ENCODE measurements at places on chromosomes 3 and 15. TPM values are rescaled to one million over a fixed set of nuclear protein-coding genes. Genes with fewer than 3 reads are reported as not detected.

SCG5 gene
- total RNA-seq: not detected

LRRC49 gene
- 70.9 TPM for total RNA-seq

KCNMB3 gene
- 0.92 TPM for total RNA-seq

CLDN11 gene
- 2.7 TPM for total RNA-seq

AP4E1 gene
- total RNA-seq: 6.4 TPM

LXN gene
- total RNA-seq: 3.9 TPM

- no peak for DNase-seq
These were observed 26.4 kb downstream of the ANXA2 start for GRCh38 chr15:60371175-60372051.

GRCh38 chr3:128787256-128788253 lies 61.6 kb downstream of the RAB7A start:
- DNase-seq: no peak

DNA sequence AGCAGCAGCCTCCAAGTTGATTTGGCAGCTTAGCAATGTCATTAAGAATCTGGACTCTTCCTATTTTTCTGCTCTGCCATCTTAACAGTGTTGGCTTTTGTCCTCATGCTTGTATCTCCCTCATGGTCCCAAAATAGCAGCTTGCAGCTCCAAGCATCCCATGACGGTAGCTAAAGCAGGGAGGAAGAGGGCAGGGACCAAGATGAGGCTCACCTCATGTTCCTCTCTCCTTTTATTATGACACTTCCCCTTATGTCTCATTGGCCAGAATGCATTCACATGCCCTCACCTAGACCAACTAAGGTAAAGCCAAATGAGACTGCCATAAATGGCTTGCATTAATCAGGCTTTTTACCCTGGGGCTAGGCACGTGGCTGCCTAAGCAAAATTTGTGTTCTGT lies 382.4 kb downstream of the SHQ1 start:
- DNase-seq: no peak

- DNase-seq: no peak
These were observed 29.8 kb downstream of the FBXL22 start for GRCh38 chr15:63626955-63627354.

DNA sequence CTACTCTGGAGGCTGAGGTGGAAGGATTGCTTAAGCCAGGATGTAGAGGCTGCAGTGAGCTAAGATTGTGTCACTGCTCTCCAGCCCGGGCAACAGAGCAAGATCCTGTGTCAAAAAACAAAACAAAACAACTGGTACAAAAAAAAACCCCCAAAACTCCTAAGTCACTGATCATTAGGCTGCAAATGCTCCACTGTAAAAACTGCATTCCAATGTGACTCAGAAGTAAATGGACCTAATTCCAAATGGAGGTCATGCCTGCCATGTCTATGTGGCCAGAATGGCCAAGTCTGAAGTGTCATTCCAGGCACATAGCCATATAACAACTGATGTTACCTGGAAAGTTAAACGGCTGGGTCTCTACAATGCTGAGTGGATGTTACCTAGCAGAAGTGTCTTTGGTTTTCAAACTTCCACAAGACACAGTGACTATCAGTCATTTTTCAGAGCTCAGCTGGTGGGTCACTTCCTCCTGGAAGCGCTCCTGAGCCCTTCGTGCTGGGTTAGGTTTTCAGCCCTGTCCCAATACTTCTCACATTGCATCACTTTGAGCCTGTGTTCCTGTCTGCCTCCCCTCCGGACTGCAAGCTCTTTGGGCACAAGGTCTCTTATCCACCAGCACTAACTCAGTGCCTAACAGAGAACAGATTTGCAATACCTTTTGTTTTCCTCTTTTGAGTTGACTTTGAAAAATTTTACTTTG lies 10.6 kb downstream of the FSTL1 start:
- no peak for DNase-seq

GRCh38 chr3:129783470-129783869 lies 110.0 kb downstream of the TMCC1 start:
- no peak for DNase-seq

- no peak for DNase-seq
These were observed 23.9 kb upstream of the SLC25A36 start for GRCh38 chr3:140917772-140918171.

GRCh38 chr15:85318048-85318731 lies 62.2 kb upstream of the AKAP13 start:
- DNase-seq: no peak

DNA sequence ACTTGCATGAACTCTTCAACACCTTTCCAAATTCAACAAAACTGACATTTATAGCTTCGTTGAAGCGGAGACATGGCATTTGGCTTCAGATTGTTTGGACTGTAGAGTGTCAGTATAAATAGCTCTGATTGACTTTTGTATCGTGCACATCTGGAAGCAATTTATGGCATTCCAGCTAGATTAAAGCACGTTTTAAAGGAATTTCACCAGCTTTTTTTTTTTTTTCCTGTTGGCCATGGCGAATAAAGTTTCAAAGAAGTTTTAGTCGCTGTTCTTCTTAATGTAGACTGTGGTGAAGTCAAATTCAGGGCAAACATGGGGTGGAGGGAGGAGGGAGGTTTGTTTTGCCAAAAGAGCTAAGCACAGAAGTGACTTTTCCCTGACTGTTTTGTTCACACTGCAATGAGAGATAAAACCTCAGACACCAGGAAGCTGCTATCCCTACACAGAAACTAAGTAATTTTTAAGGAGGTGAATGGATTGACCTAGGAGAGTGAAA lies 391.0 kb upstream of the RARB start:
- no peak for DNase-seq

GRCh38 chr15:31262901-31263671 lies 63.5 kb upstream of the KLF13 start:
- DNase-seq: no peak

DNA sequence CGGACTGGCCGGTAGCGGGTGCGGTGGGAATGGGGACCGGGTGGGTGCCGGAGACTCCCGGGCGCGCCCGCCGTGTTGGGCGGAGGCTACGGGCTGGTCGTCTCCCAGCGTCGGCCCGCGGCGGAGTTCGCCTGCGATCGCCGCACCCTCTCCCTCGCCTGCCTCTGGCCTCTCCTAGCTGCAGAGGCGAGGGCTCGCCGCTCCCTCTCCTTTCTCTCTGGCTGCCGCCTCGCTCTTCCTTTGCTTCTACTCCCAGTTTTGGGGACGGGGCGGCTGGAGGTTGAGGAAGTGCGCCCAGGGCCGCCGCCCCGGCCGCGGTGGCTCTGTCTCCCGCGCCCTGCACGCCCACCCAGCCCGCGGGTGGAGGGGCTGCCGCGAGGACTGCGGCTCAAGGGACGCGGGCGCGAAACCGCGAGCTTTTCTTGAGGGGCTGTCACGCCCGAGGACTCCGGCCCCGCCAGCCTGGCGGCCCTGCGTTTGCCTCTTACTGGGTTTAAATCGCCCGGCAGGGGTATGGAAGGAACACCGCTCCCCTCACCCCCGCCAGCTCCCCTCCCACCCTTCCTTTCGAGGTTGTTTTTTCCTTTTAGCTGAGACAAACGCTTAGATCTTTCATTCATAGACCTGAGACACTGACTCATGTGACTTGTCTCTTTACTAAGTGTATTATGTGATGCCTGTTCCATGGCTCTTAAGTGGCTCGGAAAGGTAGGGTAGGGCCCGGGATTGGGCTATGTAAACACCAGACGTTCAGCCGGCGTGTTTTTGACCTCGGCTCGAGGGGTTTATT lies 654 bp downstream of the PIK3CA start:
- peak; percentile 82 for DNase-seq

DNA sequence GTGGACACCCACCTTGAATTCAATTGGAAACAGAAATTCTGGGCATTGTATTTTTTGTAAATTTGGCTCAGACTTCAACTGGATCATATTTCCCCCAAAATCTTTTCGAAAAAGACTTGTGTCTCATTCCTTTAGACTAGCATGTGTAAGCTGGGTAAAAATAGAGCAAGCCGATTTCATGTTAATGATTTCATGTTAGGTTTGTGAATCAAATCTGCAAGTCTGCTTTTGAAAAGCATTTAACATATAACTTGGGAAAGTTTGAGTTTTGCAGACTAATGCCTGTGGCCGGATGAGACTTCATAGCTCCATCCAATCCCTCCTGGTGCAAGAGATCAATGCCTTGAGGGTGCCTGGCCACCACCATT lies 64.5 kb downstream of the FLNB start:
- DNase-seq: no peak
